ENCODE measurements at places on chromosomes 13 and 19.

DNA sequence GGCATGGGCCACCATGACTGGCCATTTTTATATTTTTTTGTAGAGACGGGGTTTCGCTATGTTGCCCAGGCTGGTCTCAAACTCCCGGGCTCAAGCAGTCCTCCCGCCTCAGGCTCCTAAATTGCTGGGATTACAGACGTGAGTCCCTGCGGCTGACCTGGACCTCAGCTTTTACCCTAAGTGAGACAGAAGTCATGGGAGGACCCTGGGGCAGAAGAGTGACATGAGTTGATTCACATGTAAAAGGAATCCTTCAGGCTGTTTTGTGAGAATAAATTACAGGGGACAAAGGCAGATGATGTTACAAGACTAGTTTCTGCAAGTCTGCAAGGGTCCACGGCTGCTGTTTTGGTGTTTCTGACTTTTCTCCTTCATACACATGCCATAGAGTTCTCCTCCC, 2.6 kb upstream of the BCAM start:
- DNase-seq: no peak

- no peak for DNase-seq
Measured at GRCh38 chr13:114039471-114040141, 65.7 kb upstream of the C13orf46 start.

DNA sequence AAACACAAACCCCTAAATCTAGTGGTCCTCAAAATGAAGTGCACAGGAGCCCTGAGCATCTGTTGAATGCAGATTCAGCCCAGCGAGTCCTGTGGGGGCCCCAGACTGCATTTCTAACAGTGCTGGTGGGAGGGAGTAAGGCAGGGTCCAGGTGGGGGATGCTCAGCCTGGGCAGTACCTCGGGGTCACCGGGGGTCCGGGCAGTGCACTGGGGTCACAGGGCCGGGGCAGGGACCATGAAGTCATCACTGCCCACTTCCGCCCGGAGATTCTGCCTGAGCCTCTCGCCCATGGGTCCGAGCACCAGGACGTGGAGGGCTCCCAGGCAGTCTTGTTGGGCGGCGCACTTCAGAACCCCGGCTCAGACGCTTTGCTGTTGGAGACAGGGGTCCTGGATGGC, 838 bp upstream of the ATP4B start:
- no peak for DNase-seq

DNA sequence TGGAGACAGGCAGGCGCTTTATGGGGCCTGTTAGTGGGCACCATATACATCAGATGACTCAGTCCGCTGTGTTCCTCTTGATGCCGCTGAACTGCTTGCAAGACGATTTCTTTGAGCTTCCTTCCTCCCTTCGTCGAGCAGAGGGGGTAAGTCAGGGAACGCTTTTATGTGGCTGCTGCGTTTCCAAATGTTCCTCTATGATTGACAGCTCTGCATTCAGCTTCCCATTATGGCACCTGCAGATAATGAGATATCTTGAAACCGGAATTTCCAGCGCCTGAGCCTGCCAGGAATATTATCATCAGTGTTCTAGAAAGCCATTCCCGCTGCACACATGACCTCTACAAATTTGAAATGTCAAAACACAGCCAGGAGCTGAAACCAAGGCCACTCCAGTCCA, 257.0 kb downstream of the TSHZ3 start:
- no peak for DNase-seq

DNA sequence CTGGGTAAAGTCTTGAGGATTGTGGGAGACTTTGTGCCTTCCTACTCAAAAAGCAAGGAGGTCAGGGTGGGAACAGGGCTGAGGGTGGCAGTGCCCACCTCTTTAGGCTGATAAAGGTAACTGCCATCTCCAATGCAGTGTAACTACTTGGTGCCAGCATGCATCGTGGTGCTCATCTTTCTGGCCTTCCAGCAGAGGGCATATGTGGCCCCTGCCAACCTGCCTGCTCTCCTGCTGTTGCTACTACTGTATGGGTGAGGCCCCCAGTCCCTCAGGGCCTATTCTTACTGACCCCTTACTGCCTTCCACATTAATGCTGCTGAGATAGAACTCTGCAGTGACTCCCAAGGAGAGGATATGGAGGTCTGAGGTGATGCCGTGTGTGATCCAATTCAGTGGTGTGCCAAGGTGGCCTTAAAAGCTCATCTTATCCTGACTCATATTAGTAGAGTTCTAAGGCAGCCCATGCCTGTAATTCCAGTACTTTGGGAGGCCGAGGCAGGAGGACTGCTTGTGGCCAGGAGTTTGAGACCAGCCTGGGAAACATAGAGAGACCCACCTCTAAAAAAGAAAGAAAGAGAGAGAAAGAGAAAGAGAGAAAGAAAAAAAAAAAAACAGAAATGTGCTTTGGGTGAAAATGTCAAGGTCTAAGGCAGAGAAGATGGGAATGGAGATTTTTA, 9.7 kb upstream of the ARHGAP45 start:
- peak; percentile 37 for DNase-seq

DNA sequence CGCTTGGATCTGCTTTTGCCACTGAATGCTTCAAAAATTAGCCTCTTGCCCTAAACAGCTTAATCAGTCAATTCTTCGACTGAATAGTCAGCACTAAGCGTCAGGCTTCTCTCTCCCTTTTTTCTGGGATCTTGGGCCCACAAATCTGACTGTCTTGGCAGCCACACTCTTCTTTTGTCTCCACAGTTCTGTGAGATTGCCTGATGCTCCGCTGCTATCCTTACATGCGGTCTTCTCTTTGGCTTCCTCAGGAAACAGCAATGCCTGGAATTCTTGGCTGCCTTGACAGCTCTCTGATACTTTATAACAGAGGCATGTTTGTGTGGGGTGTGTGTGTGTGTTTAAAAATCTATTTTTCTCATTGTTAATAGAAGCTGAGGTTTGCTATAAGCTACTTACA, 32.6 kb downstream of the ERCC5 start:
- peak; percentile 11 for DNase-seq

- DNase-seq: no peak
Measured at GRCh38 chr19:13574933-13575332, 68.7 kb upstream of the CACNA1A start.

DNA sequence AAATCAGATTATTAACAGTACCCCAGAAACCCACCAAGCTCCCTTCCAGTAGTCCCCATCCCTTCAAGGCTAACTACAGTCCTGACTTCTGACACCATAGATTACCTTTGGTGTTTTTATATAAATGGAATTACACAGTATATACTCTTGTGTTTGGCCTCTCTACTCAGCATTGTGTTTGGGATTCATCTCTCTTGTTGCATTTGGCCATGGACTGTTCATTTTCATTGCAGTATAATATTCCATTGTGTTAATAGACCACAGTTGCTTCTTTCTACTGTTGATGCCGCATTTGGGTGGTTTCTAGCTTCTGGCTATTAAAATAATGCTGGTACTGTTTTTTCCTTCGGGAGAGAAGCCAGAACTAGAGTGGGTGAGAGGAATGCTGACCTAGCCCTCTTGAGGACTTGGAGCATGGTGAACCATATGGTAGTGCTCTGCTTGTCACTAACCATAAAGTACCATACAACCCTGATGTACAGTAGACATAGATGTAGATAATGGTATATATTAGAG, 18.9 kb upstream of the GARRE1 start:
- DNase-seq: no peak

DNA sequence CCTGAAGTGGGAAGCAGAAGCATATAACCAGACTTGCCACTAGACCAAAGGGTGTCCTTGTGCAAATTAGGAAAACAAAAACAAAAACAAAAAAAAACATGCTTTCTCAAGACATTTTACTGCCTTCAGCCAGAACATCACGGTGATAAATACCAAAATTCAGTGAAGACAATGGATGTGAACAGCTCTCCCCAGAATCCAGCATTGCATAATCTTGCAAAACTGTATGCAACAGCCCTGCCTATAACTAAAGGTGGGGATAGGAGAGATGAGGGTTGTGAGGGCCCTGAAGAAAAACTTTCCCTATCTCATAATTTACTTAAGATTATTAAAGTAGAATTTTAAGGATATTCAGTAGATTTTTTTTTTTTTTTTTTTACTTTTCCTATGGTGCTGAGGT, 24.9 kb upstream of the NDFIP2 start:
- no peak for DNase-seq

GRCh38 chr19:17579661-17580244, 24.3 kb downstream of the COLGALT1 start:
- no peak for DNase-seq

GRCh38 chr13:74444161-74444571, 310.0 kb upstream of the KLF12 start:
- peak; percentile 48 for DNase-seq

DNA sequence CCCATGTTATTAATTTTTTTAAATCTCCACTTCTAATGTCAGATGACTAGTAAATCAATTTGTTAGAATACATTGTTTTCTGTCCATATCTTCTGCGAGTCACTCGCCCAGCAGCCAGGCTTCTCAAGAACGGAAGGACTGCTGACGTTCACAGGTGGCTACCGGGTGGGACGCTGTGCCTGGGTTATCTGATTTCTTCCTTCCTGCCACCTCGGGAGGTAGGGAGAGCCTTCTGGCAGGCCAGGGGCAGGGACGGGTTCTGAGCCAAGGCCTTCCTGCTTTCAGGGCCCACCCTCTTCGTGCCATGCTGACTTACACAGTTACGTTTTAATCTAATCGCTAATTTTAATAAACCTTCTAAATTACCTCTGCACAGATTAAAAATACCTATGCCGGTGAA, 7.9 kb upstream of the C1QTNF9 start:
- no peak for DNase-seq

GRCh38 chr13:73140801-73141200, 82.0 kb downstream of the KLF5 start:
- no peak for DNase-seq

- no peak for DNase-seq
Measured at GRCh38 chr13:29578300-29579085, 17.0 kb downstream of the SLC7A1 start.

GRCh38 chr13:29689548-29689947, 94.1 kb upstream of the SLC7A1 start:
- DNase-seq: no peak

DNA sequence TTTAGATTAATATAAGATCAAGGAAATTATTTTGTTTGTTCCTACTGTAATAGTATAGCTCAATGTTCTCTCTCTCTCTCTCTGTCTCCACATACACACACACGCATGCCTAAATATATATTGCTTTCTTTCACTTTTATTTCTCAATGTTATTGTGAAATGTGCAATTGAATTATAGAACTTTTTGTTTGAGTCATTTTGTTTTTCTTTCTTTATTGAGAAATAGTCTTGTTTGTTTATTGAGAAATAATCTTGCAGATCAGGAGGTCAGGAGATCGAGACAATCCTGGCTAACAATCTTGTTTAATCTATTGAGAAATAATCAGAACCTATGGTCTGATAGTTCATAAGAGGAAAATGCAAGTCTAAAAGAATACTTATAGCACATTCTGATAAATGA, 1581.3 kb downstream of the EFNB2 start:
- DNase-seq: peak; percentile 26

DNA sequence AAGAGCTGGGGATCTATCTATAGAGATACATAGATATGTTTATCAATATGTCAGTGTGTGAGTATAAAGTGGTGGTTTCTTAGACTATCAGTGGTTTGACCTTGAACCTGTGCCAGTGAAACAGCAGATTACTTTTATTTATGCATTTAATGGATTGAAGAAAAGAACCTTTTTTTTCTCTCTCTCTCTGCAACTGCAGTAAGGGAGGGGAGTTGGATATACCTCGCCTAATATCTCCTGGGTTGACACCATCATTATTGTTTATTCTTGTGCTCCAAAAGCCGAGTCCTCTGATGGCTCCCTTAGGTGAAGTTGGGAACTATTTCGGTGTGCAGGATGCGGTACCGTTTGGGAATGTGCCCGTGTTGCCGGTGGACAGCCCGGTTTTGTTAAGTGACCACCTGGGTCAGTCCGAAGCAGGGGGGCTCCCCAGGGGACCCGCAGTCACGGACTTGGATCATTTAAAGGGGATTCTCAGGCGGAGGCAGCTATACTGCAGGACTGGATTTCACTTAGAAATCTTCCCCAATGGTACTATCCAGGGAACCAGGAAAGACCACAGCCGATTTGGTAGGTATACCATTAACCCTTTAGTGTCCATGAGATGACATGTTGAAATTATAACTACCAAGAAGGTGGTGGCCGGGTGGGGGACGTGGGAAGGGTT, 880 bp downstream of the FGF9 start:
- DNase-seq: no peak

GRCh38 chr13:88919970-88920628, 1248.9 kb downstream of the SLITRK5 start:
- DNase-seq: no peak

GRCh38 chr13:21202767-21203531, 26.5 kb downstream of the MRPL57 start:
- no peak for DNase-seq

DNA sequence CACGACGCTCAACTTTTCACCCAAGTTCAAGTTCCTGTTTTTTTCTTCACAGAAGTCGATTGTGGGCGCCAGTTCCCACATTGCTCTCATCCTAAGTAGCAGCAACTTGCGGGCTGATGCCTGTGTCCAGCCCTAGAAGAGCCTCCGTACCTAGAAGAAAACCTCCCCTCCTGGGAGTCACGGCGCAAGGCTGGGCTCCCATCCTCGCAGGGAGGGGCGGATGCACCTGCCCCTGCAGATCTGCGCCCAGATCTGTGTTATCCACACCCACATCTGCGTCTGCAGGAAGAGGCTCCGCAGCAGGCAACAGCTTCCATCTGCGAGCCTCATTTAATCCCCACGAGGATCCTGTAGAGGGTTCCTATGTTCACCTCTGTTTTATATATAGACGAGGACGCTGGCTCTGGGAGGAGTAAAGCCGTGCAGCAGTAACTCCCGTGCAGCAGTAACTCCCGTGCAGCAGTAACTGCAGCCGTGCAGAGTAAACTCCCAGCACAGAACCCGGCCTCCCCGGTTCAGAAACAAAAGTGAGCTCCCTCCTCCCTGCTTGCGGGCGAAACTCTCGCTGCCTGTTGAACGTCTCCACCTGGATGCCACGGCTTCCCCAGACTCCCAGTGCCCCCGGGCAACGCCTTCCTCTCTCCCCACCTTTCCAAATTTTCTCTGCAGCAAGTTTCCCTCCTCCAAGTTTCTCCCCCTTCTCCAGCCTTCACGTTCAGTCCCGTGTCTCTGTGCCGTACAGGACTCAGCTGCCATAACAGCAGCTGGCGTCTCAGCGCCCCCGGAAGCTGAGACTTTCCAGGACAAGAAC, 23.5 kb upstream of the LAIR1 start:
- no peak for DNase-seq

DNA sequence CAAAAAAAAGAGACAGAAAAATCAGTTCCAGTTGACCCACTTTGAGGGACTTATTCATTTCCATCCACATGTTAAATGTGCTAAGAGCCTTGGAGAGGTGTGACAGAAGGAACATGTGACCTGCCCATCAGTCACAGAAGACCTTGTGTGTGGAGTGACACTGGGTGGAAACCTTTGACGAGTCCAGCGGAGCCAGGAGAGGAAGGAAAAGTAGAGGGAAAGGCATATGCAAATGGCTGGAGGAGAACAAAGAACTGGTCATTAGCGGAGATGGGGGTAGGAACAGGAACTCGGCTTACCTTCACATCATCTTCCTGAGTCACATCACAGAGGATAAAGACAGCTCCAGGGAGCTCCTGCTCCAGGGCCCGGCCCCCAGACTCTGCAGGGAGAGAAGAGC, 2.3 kb downstream of the HSD17B14 start:
- DNase-seq: no peak

DNA sequence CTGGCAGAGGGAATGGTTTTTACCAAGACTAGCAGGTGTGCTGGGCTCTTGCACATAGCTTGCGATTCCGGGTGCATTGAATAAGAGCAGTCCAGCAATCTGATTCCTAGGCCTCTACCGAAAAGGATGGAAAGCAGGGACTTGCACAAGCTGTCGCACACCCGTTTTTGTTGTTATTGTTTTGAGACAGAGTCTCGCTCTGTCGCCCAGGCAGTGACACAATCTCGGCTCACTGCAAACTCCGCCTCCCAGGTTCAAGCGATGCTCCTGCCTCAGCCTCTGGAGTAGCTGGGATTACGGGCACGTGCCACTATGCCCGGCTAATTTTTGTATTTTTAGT, 5.5 kb downstream of the EBI3 start:
- no peak for DNase-seq

All from renal cortical epithelial cell (primary cell).